Keratinocyte (primary cell): ENCODE measurements at places on chromosomes 7 and 10. TPM values are rescaled to one million over a fixed set of nuclear protein-coding genes. Genes with fewer than 3 reads are reported as not detected.

GRCh38 chr10:29925771-29926692 is 133.4 kb downstream of the JCAD start:
- no peaks in the 10 kb centered on the region for H3K36me3 ChIP-seq
- H3K4me1 ChIP-seq, result peaks cover 17% of the 10 kb centered on the region
- H3K27me3 ChIP-seq, result no peaks in the 10 kb centered on the region

KLHDC10 gene
- 17.3 to 22.7 TPM (median 20.3 TPM) in 3 replicates for polyA plus RNA-seq

- no peaks in the 10 kb centered on the region for H3K36me3 ChIP-seq
- no peaks in the 10 kb centered on the region for H3K27me3 ChIP-seq
- no peaks in the 10 kb centered on the region for H3K4me1 ChIP-seq
- H3K4me3 ChIP-seq, result no peak overlapping the region
Observed at GRCh38 chr10:102565793-102566192, 62.0 kb downstream of the SUFU start.

GRCh38 chr7:142703655-142704305 is 45.5 kb upstream of the PRSS1 start:
- H3K4me3 ChIP-seq, result no peak overlapping the region
- H3K27ac ChIP-seq, result no peak overlapping the region
- no peak for DNase-seq
- no peaks in the 10 kb centered on the region for H3K4me1 ChIP-seq
- H3K27me3 ChIP-seq, result peaks cover 3% of the 10 kb centered on the region

PPP1R3A gene
- polyA plus RNA-seq, result not detected in 3 replicates

ARHGEF35 gene
- 5.2 to 12.2 TPM (median 9.6 TPM) in 3 replicates for polyA plus RNA-seq

DNA sequence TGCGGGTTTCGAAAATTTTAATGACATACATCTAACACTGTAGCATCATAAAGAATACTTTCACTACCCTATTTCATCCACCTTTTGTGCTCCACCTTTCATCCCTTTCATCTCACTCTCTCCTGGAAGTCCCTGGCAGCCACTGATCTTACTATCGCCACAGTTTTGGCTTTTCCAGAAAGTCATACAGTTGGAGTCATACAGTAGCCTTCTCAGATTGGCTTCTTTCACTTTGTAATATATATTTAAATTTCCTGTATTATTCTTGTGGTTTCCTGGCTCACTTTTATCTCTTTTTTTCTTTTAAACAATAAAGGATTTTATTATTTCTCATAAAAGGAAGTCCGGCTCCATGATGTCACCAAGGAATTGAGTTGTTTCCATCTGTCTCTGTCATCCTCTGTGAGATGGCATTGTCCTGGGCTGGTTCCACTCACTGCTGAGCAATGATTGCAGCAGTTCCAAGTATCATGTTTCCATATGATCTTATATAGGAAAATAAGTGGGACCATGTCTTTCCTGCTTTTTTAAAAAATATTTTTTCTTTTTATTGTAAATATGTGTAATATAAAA is 626.3 kb downstream of the POM121L12 start:
- H3K4me3 ChIP-seq, result no peak overlapping the region
- H3K27ac ChIP-seq, result no peak overlapping the region
- no peaks in the 10 kb centered on the region for H3K27me3 ChIP-seq

DEPP1 gene
- 0.90 to 1.2 TPM (median 0.95 TPM) in 3 replicates for polyA plus RNA-seq

DNA sequence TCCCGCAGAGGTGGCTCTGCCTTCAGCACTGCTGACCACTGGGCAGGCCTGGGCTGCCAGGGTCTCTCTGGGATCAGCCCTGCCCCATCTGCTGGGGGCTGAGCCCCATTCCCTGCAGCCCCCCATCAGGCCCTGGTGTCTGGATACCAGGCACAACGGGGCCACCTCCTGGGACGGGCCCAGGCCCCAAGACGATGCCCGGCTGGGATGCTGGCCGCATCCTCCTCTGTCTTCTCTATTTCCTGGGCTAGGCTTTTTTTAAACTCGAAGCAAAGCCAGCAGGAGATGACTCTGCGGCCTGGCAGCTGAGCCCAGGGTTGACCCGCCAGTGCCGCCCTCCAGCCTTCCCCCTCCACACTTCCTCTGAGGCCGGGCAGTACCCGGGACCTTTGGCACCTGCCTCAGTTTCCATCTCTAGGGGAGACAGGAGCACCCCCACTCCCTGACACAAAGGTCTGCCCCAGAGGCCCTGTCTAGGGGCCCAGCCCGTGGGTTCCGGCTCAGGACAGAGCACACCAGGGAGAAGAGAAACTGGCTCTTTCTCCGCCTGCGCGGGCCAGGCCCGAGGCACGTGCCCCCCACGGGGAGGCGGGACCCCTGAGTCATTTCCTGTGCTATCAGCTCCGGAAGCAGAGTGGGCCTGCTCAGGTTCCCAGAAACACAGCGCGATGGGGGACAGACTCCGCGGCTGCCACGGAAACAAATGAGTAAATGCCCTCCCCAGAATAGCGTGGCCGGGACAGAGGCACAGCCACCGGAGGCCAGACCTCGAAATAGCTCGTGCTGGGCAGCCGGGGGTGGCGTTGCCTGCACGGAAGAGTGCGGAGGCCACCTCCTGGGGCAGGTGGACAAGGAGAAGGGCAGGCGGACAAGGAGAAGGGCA is 84.6 kb upstream of the PDGFA start:
- H3K36me3 ChIP-seq, result no peaks in the 10 kb centered on the region
- H3K27ac ChIP-seq, result no peak overlapping the region
- H3K4me3 ChIP-seq, result no peak overlapping the region
- no peaks in the 10 kb centered on the region for H3K4me1 ChIP-seq
- H3K27me3 ChIP-seq, result no peaks in the 10 kb centered on the region

DNA sequence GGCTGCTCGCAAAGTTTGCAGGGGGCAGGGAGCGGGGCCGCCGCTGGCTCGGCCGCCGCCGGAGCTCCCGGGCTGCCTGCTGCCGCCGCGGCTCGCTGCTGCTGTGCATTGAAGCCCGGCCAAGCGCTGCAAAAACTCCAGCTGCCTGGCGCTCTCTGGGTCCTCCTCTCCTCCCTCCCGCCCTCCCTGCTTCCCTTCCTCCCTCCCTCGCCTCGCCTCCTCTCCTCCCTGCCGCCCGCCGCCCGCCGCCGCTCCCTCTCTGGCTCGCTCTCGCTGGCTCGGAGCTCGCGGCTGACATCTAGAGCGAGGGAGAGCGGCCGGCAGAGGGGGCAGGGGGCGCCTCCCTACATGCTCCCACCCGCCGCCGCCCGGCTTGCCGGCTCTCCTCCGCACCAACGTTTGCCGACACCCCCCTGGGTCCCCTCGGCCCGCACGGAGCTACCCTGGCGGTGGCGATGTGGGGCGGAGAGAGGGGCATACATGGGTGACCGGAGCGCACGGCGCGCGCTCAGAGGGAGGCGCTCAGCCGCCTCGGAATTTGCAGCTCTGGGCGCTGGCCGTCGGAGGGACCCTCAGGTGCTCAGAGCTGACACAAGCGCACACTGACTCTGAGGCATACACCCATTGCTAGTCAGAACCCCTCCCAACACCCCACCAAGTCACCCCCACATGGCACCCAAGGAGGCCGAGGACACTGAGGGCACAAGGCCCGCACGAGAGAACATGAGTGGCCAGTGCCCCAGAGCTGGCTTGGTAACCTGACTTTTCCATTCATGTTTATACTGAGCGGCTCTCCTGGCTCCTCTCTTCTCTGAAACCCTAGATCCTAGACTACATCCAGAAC is 1.2 kb upstream of the PLXNA4 start:
- H3K36me3 ChIP-seq, result no peaks in the 10 kb centered on the region
- H3K4me1 ChIP-seq, result peaks cover 3% of the 10 kb centered on the region
- H3K27me3 ChIP-seq, result peaks cover 77% of the 10 kb centered on the region
- DNase-seq, result no peak
- no peak overlapping the region for H3K27ac ChIP-seq

AMZ1 gene
- 0.01 to 0.04 TPM in 2 of 3 replicates, not detected in the other for polyA plus RNA-seq

DNA sequence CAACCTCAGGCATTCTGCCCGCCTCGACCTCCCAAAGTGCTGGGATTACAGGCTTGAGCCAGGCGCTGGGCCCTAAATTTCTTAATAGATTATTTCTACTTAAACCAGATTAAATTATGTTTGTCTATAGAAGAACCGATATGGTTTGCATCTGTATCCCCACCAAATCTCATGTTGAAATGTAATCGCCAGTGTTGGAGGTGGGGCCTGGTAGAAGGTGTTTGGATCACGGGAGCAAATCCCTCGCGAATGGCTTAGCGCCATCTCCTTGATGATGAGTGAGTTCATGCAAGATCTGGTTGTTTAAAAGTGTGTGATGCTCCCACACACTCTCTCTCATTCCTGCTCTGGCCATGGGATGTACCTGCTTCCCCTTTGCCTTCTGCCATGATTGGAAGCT is 109.3 kb upstream of the NANOS1 start:
- no peaks in the 10 kb centered on the region for H3K27me3 ChIP-seq
- H3K4me3 ChIP-seq, result no peak overlapping the region
- no peaks in the 10 kb centered on the region for H3K36me3 ChIP-seq
- H3K27ac ChIP-seq, result no peak overlapping the region
- DNase-seq, result no peak

DNA sequence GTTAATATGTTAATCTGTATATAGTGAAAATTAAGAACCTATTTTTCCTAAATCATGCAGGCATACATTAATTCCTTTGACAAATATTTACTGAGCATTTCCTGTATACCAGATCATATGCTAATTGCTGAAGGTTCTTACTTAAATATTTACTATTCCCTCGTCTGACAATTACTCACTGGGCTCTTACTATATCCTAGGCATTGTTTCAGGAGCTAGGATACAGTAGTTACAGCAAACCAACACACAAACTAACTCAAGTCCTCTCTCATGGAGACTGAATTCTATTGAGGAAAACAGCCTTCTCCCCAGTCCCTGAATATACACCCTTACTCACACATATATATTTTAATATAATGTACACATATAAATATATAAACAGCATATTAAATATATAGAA is 786.0 kb downstream of the NRG3 start:
- H3K4me3 ChIP-seq, result no peak overlapping the region
- no peak for DNase-seq
- H3K36me3 ChIP-seq, result no peaks in the 10 kb centered on the region
- H3K27me3 ChIP-seq, result no peaks in the 10 kb centered on the region
- no peaks in the 10 kb centered on the region for H3K4me1 ChIP-seq
- H3K27ac ChIP-seq, result no peak overlapping the region

- H3K27ac ChIP-seq, result no peak overlapping the region
- H3K27me3 ChIP-seq, result peaks cover 5% of the 10 kb centered on the region
- H3K4me3 ChIP-seq, result no peak overlapping the region
- no peak for DNase-seq
- H3K36me3 ChIP-seq, result no peaks in the 10 kb centered on the region
- peaks cover 3% of the 10 kb centered on the region for H3K4me1 ChIP-seq
Observed at GRCh38 chr10:128173386-128173785, 47.2 kb upstream of the MKI67 start.

MYOZ1 gene
- polyA plus RNA-seq, result not detected in 3 replicates

SUN3 gene
- polyA plus RNA-seq, result not detected in 3 replicates

GRCh38 chr7:92665926-92666325 is 75.7 kb upstream of the FAM133B start:
- no peaks in the 10 kb centered on the region for H3K27me3 ChIP-seq
- peaks cover 9% of the 10 kb centered on the region for H3K4me1 ChIP-seq
- peaks cover 19% of the 10 kb centered on the region for H3K36me3 ChIP-seq
- DNase-seq, result no peak
- H3K4me3 ChIP-seq, result no peak overlapping the region

DNA sequence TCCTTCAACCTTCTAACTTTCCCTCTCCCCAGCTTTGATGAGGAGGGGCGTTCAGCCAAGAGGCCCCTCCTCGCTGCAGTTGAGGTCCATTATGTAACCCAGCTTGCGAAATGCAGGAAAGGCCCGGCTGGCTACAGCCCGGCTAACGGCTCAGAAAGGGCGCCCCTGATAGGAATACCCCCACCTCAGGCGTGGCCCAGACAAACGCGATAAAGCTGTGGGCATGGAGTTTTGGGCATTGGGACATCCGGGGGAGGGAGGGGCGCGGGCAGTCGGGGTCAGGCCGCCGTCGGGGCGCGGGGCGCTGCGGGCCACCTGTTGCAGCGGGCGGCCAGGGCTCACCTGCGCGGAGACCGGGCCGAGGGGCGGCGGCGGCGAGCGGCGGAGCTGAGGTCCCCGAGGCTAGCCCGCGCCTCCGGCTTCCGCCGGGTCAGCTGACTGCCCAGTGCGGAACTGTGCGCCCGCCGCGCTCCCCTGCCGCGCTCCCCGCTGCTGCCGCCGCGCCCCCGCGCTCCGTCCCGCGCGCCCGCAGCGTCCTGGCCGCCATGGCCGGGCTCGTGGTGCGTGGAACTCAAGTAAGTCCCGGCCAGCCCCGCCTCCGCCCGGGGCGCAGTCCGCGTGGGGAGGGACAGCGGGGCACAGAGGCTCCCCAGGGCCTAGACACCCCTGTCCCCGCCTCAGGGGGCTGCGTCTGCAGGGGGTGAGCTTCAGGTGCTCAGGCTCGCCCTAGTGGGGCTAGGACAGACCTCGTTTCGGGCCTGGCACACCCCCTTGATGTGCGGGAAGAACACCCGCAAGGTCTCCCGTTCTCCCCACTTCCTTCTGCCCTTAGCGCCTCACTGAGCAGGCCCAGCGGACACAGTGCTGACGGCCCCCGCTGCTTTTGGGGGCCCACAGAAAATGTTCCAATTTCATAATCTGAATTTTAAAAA is at the start of gene LRMDA:
Gene LRMDA (plus strand): TSS at position 445 of the 932 bp plus-strand sequence.
- H3K4me3 ChIP-seq, result peak within 1 kb of the TSS; percentile 30
- no peaks in the 10 kb centered on the region for H3K36me3 ChIP-seq
- H3K27me3 ChIP-seq, result no peaks in the 10 kb centered on the region
- no peak for DNase-seq

HIF1AN gene
- 12.3 to 16.8 TPM (median 13.9 TPM) in 3 replicates for polyA plus RNA-seq

DNA sequence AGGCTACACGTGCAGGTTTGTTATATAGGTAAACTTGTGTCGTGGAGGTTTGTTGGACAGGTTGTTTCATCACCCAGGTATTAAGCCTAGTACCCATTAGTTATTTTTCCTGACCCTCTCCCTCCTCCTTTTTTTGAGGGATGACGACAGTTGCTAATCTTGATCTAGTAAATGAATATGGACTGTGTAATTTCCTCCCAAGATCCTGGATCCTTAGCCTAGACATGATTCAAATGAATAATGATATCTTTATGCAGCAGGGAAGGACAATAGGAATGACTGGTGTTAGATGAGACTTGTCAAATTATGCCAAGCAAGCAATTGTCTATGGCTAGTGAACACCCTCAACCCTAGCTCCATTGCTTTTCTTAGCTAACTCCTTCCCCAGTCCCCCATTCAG is 156.2 kb downstream of the PLPP4 start:
- H3K27ac ChIP-seq, result no peak overlapping the region
- H3K4me3 ChIP-seq, result no peak overlapping the region
- H3K36me3 ChIP-seq, result no peaks in the 10 kb centered on the region

GRCh38 chr7:155586843-155587440 is 40.6 kb upstream of the CNPY1 start:
- H3K4me3 ChIP-seq, result no peak overlapping the region
- no peaks in the 10 kb centered on the region for H3K36me3 ChIP-seq
- no peak overlapping the region for H3K27ac ChIP-seq

CALHM3 gene
- polyA plus RNA-seq, result not detected in 3 replicates

- no peak overlapping the region for H3K4me3 ChIP-seq
- H3K27ac ChIP-seq, result no peak overlapping the region
- H3K4me1 ChIP-seq, result no peaks in the 10 kb centered on the region
Observed at GRCh38 chr7:2698581-2699288, 10.7 kb downstream of the AMZ1 start.

LRMDA gene
- 0.46 TPM in 1 of 3 replicates, not detected in the others for polyA plus RNA-seq
